Urothelium cell line (cell line): ENCODE measurements at places on chromosomes 4 and X.

GRCh38 chrX:72131317-72132294 is at the start of gene RTL5:
Gene RTL5 (minus strand): TSS chrX:72131915.
- peak; percentile 90 for DNase-seq

DNA sequence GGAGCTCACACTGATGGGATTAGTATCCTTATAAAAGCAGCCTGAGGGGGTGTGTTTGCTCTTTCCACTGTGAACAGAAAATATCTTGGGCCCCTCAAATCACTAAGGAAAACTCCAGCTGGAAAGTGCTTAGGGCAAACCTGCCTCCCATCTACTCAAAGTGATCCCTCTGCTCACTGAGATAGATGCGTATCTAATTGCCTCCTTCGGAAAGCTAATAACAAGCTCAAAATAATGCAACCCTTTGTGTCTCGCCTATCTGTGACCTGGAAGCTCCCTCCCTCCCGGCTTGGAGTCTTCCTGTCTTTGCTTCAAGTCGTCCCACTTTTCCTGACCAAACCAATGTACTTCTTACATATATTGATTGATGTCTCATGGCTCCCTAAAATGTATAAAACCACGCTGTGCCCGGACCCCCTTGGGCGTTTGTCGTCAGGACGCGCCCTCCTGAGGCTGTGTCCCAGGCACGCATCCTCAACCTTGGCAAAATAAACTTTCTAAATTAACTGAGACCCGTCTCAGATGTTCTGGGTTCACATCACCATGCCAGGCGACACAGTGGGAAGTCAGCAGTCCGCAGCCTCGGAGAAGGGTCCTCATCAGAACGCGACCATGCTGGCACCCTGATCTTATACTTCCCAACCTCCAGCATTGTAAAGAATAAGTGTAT is 34.1 kb upstream of the SORCS2 start:
- DNase-seq = no peak

DNA sequence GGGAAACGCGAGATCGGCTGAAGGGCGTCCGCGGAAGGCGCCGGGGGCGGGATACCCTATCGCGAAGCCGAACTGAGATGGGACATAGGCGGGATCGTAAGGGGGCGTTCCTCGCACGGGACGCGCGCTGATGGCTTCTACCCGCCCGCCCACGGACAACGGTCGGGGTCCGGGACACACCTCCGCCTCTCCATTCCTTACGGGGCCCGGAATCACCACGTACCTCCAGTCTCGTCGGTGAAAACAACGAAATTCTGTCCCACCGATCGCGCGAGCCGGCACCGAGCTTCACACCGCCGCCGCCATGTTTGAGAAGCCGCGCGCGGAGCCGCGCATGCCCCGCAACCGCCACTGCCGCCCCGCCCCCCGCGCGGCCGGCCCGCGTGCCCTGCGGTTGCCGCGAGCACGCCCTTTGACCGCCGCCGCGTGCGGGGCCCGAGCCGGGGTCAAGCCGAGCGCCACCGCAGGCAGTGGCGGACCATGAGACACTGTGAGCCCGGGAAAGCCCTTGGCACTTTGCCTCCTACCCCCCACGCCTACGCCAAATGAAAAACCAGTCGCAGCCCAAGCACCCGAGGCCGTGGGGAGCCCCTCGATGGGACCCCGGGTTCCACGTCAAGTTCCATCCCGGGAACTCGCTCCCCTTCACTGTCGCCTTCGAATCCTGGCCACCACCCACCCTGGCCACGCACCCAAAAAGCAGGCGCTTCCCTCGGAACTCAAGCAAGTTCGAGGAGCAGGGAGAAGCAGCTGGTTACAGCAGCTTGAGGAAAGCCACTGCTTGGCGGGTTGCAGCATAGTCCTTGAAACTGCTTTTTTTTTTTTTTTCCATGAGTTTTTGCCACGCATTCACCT is at the start of gene SCML2:
TSS of gene SCML2 (minus strand) at position 320 of the 855 bp plus-strand sequence. CDS start 20,617 bp downstream, outside the sequence.
- DNase-seq = no peak

DNA sequence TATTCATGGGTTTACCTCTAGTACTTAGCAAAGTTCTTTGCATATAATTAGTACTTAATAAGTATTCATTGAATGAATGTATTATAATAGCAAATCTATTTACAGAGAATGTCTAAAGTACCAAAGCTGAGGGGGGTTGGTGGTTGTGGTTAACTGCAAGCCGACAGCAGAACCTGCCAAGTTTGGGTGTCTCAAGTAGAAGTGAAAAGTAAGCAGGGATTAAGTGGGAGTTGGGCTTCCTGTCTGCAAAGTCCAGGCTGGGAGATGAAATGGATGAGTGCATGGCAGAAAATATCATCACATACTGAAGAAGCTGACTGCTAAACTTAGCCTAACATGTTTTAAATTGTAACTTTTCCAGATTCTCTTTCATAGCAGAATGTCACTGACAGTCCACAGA is 169.6 kb downstream of the CAMK2D start:
- DNase-seq = no peak

DNA sequence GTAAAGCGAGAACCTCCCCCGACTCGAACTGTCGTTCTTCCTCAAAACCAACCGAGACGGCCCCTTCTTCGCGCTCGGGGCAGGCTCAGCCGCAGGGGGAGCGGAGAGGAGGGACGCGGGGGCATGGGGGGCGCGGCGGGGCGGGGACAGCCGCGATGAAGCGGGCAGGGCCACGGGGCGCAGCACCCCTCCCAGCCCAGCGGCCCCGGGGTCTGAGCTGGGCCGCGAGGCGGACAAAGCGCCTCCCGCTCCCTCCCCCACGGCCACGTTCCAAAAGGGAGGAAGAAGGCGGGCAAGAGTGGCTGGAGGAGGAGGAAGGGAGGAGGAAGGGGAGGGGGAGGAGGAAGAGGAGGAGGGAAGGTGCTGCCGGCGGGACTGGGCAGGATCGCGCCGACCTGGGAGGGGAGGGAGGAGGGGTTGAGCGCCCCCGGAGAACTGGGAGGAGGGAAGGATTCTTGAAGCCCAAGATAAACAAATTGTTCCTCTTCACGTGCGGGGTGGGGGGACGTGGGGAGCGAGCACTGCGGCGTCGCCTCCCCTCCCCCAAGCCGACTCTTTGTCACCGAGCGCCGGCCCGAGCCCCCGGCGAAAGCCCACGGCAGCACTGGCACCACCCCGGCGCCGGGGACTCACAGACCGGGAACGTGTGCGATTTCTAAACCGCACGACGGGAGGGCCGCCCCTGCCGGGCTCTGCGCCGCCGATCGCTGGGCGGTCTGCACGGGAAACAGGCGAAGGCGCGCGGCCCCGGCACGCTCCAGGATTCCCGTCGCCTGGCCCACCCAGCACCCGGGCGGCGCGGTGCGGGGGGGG is 2.9 kb downstream of the MAML3 start:
- peak; percentile 85 for DNase-seq

DNA sequence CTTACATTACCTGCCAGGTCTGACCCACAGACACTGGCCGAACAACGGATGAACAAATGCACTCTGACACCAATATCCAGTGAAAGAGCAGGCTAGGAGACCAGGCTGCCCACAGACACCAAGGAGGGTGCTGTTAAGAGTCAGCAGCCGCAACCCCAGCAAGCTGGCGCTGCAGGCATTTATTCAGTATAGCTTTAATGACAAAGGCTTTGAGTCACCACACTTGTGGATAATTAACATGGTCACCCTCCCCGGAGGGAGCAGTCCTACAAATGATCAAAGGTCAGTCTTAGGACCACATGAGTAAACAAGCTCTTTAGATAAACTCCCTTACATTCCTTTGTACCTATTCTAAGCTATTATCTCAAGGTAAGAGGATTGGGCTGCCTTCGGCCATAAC is 368.5 kb upstream of the GRID2 start:
- DNase-seq = no peak

DNA sequence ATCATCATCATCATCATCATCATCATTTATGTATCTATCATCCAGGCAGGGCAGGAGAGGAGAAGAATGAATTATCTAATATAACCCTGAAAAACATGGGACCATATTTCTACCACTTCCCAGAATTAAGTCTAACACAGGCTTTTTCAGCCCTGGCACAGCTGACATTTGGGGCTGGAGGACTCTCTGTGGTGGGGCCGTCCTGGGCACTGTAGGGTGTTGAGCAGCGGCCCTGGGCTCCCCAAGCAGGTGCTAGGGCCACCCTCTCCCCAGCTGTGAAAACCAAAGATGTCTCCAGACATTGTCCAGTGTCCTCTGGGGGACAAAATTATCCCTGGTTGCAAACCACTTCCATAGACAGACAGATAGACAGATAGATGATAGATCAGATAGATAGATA is 288.4 kb downstream of the CRLF2 start:
- no peak for DNase-seq
